H54 (cell line): ENCODE measurements at places on chromosomes 11 and 22.

DNA sequence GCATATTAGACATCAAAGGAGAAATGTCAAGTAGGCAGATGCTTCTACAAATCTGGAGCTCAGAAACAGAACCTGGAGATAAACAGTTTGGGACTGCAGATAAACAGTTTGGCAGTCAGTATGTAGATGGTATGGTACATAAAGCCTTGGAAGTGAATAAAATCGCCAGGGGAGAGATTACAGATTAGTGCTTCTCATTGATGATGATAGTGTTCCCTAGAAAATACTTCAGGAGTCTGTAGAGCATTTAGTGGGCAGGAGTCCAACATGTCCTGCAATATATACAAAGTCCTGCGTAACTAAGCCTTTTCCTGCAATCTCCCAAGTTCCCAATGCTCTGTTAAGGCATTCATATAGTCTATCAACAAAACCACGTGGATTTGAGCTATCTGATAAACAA is 35.2 kb downstream of the NARS2 start:
- DNase-seq: no peak

DNA sequence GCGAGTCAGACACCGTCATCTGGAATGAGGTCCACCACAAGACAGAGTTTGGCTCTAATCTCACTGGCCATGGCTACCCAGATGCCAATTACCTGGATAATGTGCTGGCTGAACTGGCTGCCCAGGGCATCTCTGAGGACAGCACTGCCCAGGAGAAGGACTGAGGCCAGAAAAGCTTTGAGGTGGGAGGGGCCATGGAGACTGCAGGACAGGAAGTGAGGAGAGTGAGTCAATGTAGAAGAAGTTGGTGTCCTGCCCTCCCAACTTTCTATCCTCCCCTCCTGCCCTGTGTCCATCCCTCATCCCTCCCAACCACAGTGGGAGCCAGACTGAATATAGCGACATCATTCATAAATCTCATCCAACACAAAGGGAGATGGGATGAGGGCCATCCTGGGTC is 8.0 kb downstream of the MPEG1 start:
- no peak for DNase-seq

- no peak for DNase-seq
Measured at GRCh38 chr11:119155733-119156492, 7.1 kb downstream of the ABCG4 start.

DNA sequence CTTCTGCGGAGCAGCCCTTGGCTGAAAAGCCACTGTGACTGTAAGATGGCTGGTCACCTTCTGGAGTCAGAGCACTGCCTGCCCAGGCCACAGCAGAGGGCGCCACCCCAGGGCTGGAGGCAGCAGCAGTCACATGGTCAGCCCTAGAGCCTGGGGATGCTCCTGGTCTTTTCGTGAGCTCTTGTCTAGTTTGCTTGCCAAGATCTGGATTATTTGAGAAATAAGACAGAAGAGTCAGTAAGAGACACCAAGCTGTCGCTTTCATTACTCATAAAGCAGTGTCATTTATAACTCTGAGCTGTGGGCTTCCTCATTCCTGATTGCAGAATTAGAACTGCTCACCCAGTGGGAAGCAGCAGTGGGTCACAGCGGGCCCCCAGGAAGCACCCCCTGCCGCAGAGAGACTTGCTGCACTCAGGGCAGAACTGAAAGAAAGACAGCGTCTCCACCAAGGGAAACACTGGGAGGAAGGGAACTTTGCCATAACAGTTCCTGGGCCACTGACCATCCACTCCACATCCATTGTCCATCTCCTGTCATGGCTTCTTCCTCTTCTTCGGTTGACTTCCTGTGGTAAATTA is 56.7 kb downstream of the PPP6R2 start:
- no peak for DNase-seq

DNA sequence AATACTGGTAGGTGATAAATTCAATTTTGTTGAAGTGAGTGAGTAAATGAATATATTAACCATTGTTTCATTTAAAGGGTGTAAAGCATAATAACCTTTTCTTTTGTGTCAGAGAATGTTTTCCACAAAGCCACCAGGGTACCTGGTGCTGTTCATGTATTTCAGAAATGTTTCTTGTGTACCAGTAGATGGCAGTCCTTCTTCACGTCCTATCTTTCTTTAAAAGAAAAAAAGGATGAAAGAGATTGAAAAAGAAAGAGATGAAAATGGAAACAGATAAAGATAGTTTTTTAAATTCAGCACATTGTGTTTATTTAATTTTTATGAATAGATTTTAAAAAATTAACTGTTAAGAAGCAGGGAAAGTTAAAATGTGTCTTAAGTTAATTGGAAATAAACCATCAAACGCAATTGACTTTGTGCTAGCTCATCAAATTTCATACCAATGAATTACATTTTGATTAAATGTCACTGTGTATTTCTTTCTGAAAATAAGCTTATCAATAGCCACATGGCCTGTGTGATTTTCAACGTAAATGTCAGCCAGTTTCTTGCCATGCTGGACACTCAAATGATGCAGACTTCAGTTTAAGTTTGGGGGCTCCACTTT is 65.5 kb upstream of the CHORDC1 start:
- DNase-seq: no peak

GRCh38 chr11:80822308-80822707 is 1381.5 kb upstream of the TENM4 start:
- DNase-seq: no peak

DNA sequence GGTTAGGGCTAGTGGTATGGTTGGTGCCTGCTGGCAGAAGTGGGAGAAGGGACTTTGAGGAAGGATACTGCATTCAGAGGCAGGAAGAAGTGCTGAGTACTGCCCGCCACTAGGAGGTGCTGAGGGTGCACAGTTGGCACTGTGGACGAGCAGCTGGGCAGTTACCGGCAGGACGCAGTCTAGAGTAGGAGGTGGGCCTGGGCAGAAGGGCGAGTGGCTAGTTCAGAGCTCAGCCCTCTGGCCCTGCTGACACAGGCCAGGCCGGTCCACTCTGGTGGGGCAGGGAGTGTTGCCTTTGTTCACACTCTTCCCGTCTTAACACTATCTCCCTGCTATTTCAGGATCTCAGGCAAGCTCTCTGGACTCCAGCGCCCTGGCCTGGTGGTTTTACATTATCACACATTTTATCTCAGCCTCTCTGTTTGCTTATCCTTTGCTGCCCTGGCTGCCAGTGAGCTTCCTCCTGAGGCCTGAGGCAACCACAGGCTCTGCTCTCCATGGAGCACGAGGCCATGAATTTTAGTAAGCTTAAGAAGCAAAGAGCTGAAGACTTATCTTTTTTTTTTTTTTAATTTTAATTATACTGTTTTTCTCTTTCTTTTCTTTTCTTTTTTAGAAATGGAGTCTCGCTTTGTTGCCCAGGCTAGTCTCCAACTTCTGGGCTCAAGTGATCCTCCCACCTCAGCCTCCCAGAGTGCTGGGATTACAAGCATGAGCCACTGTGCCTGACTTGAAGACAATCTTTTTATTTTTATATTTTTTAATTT is 26.9 kb downstream of the SNAP29 start:
- DNase-seq: peak; percentile 73

- DNase-seq: no peak
Measured at GRCh38 chr11:15327786-15328231, 213.1 kb downstream of the INSC start.

DNA sequence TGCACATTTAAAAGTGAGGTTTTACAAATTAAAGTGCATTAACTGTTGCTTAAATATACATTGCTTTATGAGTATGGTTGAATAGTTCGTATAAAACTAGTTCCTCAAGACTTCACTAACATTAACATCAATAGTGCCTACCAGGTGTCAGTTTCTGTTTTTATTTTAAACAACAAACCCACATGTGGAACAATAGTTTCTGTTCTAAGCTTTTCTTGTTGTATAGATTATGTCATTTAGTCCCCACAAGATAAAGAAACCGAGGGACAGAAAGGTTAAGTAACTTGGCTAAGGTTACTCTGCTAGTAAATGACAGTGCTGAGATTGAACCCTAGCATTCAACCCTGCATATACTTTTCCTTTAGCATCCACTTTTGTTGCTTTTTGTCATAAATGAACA is 41.4 kb upstream of the ST14 start:
- DNase-seq: no peak

GRCh38 chr11:121530257-121530656 is 77.5 kb upstream of the SORL1-AS1 start:
- DNase-seq: no peak

DNA sequence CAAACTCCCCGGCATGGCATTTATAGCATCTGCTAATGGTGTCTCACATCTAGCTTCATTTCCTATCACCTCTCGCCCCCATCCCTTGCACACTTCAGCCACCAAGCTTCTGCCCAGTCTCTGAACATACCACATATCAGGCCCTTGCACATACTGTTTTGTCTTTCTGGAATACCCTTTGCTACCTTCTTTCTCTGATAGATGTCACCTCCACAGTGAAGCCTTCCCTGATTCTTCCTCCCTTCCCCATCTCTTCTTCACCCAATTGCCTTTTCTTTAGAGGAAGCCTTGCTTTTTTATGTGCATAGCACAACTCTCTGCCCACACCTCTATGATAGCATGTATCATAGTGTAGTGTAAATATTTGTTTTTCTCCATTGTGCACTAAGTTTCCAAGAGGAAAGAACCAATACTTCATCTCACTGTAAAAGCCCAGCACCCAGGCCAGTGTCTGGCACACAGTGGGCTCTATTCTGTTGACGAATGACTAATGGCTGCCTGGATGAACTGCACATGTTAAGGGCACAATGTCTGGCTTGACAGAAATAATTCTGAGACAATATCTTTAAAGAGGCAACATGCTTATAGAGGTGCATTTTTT is 27.8 kb downstream of the P4HA3 start:
- no peak for DNase-seq

- peak; percentile 16 for DNase-seq
Measured at GRCh38 chr11:128860571-128861361, 6.3 kb downstream of the KCNJ1 start.

GRCh38 chr11:64081745-64082442 is 46.2 kb downstream of the FLRT1 start:
- DNase-seq: no peak

- DNase-seq: no peak
Measured at GRCh38 chr11:67646535-67647336, 3.8 kb downstream of the ACY3 start.

GRCh38 chr11:123760894-123761293 is 6.6 kb upstream of the OR6X1 start:
- no peak for DNase-seq

DNA sequence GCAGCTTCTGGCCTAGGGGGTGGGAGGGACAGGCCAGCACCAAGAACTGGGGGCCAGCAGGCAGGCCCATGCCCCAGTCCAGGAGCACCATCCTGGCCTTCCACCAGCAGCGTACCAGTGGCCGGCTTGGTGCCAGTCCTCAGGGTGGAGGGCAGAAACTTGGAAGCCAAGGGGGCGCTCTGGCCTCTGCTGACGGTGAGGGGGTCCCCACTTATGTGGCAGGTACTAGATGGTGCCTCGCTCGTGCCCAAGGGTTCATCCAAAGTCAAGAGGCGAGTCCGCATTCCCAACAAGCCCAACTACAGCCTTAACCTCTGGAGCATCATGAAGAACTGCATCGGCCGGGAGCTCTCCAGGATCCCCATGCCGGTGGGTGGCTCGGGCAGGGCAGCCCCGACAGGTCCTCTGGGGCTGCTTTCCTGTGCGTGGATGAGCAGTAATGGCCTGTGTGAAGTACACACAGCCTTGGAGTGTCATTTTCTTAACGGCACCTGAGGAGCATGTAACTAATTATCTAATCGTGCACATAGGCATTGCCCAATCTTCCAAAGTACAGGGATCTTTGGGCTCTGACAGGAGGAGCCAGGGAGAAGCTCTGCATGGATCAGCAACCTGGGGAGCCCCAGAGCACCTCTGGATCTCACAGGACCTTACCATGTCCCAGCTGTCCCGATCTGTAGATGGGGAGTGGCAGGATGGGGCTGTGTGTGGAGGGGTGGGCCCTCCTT is 79.1 kb downstream of the MORC2 start:
- DNase-seq: no peak

DNA sequence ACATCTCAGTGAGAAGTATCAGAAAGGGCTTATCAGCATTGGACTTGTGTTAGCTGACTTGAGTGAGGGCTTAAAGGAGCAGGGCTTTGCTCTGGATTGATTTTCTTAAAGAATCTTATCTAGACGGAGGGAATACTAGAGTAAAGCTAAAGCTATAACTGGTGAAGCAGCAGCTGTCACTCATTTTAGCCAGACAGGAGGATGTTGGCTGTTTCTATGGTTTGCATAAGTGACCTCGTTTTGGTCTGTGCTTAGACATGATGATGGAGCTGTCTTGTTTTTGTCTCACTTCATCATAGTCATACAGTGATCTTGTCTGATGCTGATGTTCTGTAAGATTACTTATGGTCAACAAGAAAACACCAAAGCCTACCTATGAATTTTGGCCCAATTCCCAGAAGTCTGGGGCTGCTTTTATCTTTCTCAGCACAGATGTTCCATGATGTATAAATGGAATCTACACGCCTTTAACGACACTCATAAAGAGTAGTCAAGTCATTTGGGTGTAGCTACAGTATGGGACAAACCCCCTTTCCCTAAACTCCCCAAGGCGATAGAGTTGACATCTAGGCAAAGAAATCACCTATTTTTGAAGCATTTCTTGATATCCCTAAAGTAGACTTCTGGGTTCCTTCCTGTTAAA is 77.5 kb upstream of the UCP3 start:
- DNase-seq: no peak

DNA sequence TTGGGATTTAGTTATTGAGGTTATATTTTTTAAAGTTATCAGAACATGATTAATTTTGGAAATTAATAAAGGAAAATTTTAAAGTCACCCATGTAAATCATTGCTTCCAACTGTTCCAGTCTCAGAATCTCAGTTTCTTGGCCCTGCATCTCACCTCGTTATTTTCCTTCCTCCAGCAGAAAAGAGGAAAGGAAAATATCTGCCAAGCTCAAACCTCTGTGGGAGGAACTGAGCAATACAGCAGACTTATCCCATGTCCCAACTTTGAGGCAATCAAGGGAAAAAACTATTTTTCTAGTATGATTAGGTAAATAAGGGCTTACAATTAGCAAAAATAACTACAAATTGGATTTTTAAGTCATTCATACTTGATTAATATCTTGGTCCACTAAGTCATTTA is 30.1 kb downstream of the ELMOD1 start:
- no peak for DNase-seq

DNA sequence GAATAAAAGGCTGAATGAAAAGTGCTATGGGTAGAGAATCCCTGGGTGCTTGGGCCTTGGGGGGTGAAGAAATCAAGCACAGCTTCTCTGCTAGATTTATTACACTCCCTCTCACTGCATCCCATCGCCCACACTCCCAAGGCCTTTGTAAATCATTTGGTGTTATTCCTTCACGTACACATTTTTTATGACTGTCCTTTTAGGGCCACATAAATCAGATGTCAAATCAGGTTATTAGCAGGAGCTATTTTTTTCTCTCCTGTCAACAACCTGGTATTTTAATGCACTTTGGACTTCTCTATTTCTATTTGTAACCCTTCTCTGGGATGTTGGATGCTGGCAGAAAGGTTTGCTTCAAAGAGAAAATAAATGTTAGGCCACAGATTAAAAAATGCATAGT is 408.8 kb downstream of the INSC start:
- DNase-seq: no peak

- DNase-seq: no peak
Measured at GRCh38 chr11:131918663-131919062, 548.2 kb downstream of the NTM start.

GRCh38 chr11:34916843-34917770 is 689 bp downstream of the PDHX start:
- peak; percentile 12 for DNase-seq

GRCh38 chr11:46537121-46537520 is 56.7 kb downstream of the AMBRA1 start:
- DNase-seq: no peak
